CD4-positive, alpha-beta T cell treated with Interferon gamma for 1 hour (primary cell): ENCODE measurements at places on chromosomes 4 and X.

DNA sequence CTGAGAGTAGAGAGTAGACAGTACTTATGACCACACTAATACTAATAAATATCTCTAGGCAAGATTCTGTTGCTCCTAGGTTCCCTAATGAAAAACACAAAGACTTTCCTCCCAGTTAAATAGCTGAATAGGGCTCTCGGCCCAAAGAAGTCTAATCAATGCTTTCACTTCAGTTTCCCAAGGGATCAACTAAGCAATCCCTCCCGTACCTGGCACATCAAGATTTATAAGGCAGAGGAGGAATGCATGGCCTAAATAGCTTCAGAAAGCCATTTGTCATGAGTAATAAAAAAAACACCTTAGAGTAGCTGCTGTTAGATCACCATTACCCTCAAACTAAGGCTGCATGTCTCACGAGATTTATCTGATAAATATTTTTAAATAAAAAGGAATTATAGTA lies 56.8 kb upstream of the EXOC1L start:
- DNase-seq: no peak

GRCh38 chr4:94941706-94942105 lies 184.0 kb downstream of the BMPR1B start:
- DNase-seq: no peak

DNA sequence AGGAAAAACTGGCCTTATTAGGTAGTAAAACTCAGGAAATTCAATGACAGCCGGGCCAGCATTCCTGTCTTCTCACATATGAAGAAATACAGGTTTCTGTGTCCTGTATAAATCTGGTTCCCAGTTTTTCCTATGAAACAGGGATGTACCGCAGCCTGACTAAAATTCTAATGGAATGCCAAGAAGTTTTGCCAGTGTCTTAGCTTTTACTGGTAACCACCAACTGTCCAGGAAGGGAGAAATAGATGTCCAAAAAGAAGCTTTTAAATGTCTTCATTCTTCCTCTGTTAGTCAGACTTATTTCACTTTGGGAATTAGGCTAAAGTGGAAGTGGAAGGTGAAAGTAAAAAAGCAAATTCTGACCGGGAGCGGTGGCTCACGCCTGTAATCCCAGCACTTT lies 108.0 kb upstream of the TBL1X start:
- no peak for DNase-seq

DNA sequence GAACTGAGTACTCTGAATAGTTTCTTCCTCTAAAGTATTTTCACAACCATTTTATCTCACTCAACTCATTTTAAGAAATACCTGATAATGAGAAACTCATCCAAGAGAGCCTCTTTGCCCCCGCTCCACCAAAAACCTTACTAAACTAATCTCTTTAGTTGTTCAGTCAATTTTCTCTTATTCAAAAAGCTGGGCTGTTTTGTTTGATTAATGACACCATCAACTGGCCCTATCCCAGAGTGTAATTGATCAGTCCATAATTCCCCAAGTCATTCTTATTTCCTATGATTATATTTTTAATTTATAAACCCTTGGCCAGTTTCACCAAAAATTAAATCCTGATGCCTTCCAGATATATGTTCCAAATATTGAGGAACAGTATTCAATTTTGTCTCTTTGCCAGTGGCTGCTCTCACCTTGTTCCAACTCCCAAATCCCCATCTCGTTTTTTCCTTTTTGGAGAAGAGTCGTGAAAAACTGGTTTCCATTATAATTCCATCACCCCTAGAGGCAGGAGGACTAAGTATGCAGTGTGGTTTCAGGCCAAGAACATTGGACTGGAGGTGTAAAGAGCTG lies 10.4 kb downstream of the LIMCH1 start:
- no peak for DNase-seq
